ENCODE measurements at places on chromosomes 2 and 18.

- DNase-seq, result no peak
These were observed 107.9 kb upstream of the TTC39C start for GRCh38 chr18:23906658-23907057.

GRCh38 chr2:10204326-10205161 lies 82.0 kb downstream of the RRM2 start:
- no peak for DNase-seq

GRCh38 chr2:154207288-154208047 lies 335.7 kb downstream of the GALNT13 start:
- no peak for DNase-seq

GRCh38 chr2:36800381-36800780 lies 103.9 kb downstream of the VIT start:
- no peak for DNase-seq

- no peak for DNase-seq
These were observed 261.7 kb upstream of the SLC14A2 start for GRCh38 chr18:45353530-45353929.

- DNase-seq, result no peak
These were observed 25.0 kb upstream of the ACAA2 start for GRCh38 chr18:49838381-49838780.

GRCh38 chr2:240235811-240236210 lies 95.4 kb upstream of the OTOS start:
- DNase-seq, result no peak

GRCh38 chr2:424306-425171 lies 136.6 kb upstream of the ALKAL2 start:
- DNase-seq, result peak; percentile 35
